ENCODE measurements at places on chromosomes 3 and 15. TPM values are rescaled to one million over a fixed set of nuclear protein-coding genes. Genes with fewer than 3 reads are reported as not detected.

- no peaks in the 10 kb centered on the region for H3K4me1 ChIP-seq
- H3K4me3 ChIP-seq = no peak overlapping the region
- no peak for DNase-seq
- peaks cover 2% of the 10 kb centered on the region for H3K36me3 ChIP-seq
- H3K27ac ChIP-seq = no peak overlapping the region
Measured at GRCh38 chr3:177968891-177969290, 567.3 kb upstream of the KCNMB2 start.

DNA sequence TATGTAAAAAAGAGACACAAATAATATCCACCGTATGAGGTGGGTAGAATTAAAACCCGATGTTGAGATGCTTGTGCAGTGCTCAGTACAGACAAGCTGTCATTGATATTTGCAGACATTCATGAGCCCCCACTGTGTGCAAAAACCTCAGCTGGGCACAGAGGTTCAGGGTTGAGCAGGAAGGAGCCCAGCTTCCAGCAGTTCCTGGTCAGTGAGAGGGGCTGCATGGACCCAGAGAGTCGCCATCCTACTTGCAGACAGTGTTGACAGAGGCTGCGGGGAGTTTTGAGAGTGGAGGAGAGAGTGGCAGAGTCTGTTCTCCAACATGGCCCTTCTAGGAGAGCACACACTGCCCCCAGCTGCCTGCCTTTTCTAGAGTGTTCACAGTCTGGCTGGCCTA, 6.1 kb upstream of the LTF start:
- no peak for DNase-seq
- H3K27me3 ChIP-seq = peaks cover 31% of the 10 kb centered on the region
- H3K4me1 ChIP-seq = no peaks in the 10 kb centered on the region
- H3K36me3 ChIP-seq = peaks cover 3% of the 10 kb centered on the region
- H3K4me3 ChIP-seq = no peak overlapping the region
- no peak overlapping the region for H3K27ac ChIP-seq

DNA sequence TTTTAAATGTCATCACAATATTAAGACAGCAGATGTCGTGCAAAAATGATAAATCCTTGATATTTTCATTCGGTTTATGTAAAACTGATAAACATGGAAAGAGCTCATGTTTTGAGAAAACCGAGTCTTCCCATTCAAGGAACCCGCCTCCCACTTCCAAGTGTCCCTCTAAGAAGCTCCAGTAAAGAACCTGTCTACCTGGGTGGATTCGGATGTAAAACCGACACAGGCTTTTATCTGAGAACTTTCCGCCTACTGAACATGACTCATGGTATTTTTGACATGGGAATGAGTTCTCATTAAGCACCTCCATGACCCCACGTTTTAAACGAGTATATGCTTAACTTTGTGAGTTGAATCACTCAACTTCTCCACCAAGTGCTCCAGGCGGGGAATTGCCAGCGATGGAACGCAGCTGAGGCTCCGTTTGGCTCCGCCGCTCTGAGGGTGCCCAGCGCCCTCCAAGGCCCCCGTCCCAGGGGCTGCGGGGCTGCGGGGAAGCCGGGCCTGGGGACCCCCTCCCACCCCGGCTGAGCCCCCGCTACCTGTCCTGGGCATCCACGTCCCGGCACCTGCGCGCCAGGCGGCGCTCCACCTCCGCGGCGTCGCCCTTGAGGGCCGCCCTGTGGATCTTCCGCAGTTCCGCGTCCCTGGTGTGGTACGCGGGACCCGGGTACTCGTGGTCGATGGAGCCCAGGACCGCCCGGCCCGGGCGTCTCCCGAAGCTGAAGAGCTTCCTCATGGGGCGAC, 119.9 kb downstream of the LMLN start:
- H3K27me3 ChIP-seq = peaks cover 23% of the 10 kb centered on the region
- DNase-seq = peak; percentile 21
- peaks cover 2% of the 10 kb centered on the region for H3K4me1 ChIP-seq
- no peak overlapping the region for H3K27ac ChIP-seq

DNA sequence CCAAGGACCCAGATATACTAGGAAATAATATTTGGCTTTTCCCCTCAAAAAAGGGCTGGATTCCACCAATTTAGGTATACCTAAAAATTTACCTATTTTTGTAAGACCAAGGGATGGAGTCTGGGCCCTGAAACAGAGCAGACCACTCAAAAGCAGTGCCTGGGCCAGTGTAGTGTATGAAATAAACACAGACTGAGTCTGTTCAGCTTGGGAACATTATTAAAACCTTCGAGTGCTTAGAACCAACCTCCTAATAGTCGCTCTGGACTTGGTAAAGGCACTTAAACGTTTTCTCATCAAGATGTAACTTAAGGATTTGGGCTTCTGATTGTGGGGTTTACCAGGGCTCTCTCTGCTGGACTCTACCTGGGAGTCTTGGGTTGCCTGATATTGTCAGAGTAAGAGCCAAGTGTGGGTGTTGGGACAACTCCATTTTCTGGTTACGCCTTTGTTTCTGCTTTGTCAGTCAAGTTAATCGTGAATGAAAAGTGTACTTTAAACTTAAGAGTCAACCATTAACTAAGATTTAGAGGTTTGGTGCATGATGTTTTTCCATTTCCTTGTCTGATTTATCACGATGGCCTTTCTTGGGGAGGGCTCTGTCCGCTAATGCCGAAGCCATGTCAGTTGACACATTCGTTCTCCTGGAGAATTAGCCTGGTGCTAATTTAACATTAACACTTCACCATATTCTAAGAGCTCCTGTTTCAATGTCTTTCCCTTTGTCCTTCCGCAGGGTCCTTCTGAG, 221.0 kb upstream of the TPM1 start:
- no peaks in the 10 kb centered on the region for H3K36me3 ChIP-seq
- H3K4me3 ChIP-seq = no peak overlapping the region
- DNase-seq = no peak
- H3K27ac ChIP-seq = no peak overlapping the region
- H3K4me1 ChIP-seq = no peaks in the 10 kb centered on the region
- peaks cover 44% of the 10 kb centered on the region for H3K27me3 ChIP-seq

The GRK7 gene
- 0.18 TPM for total RNA-seq

The C3orf85 gene
- total RNA-seq = not detected

The GNAT1 gene
- 0.10 TPM for total RNA-seq

The MGA gene
- 46.6 TPM for total RNA-seq

All from T-helper 17 cell (primary cell).